Panc1 (cell line): ENCODE measurements at places on chromosomes 5 and 9. TPM values are rescaled to one million over a fixed set of nuclear protein-coding genes. Genes with fewer than 3 reads are reported as not detected.

The PCDHB14 gene
- 0.80 TPM for total RNA-seq

The FOXD4 gene
- 0.23 TPM for total RNA-seq

The OR2V2 gene
- not detected for total RNA-seq

The MYMK gene
- total RNA-seq: not detected

The SOHLH1 gene
- total RNA-seq: not detected

The PCDHA5 gene
- 0.10 TPM for total RNA-seq

The SVEP1 gene
- total RNA-seq: 0.05 TPM

The OMD gene
- not detected for total RNA-seq

The ANKRD31 gene
- not detected for total RNA-seq
